CD14-positive monocyte (primary cell): ENCODE measurements at places on chromosomes 4 and X.

DNA sequence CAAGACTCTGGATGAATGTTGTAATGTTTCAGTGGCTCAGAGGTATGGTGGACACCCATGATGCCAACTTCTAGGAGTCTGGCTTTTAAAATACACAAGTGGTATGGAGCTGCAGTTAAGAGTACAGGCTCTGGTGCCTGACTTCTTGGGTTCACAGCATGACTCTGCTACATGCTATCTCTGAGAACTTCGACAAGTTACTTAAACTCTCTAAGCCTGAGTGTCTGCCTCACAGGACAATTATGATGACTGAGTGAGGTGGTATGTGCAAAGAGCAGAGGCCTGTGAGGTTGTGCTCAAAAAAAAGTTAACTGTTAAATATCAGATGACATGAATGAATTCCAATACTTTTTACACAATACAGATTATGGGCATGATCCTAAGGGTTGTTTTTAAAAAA lies 90.9 kb upstream of the SRD5A3 start:
- no peak for DNase-seq

- DNase-seq, result peak; percentile 46
Observed at GRCh38 chr4:162497564-162498167, 333.9 kb upstream of the FSTL5 start.

DNA sequence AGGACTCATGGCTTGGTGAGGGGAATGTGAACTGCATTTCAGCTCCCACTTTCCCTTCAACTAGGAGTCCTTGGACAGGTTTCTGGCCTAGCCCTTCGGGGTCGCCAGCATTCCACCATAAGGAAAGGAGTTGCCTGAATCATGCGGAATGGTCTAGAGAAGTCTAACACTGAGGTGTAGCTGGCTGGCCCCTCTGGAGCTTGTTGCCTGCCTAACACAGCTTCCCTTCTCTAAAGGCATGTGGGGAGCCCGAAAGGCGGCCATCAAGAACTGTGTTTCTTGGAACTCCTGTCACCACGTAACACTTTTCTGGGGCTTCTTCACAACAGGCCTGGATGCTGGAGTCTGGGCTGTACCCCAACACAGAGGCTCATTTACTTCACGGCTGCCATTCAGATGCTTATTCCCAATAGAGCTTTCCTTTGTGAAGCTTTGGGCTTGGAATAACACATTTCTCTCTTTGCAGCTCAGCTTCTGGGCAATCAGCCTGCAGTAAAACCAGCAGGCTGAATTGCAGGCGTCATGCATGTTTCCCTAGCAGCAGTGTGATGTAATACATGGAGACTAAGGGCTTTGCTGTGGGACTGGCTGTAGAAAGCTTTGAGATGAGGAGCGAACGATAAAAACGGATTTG lies 5.4 kb downstream of the GABRQ start:
- DNase-seq, result no peak

GRCh38 chr4:151432654-151433053 lies 23.7 kb downstream of the FHIP1A start:
- no peak for DNase-seq

DNA sequence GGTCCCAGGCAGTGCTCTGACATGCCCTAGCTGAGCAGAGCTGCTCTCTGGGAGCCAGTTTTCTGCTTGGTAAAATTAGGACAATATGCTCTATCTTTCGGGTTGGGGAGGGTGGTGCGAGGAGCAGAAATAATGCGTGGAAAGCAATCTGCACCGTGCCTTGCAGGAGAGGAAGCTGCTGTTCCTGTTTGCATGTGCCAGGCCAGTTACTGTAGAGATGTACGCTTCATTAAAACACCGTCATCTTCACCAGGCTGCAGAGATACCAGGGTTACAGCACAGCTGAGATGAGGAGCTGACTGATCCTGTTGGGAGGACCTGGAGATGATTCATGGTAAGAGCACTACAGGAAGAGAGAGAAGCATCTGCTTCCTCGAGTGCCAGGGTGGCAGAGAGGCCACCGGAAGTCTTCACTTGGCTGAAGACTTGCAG lies 29.5 kb upstream of the IRF2 start:
- peak; percentile 85 for DNase-seq

GRCh38 chr4:26015133-26015651 lies 101.2 kb downstream of the SMIM20 start:
- no peak for DNase-seq

GRCh38 chr4:147638365-147638764 lies 21.2 kb downstream of the TMEM184C start:
- DNase-seq, result no peak

GRCh38 chr4:189530848-189531247 lies 409.8 kb upstream of the FRG1 start:
- DNase-seq, result no peak

DNA sequence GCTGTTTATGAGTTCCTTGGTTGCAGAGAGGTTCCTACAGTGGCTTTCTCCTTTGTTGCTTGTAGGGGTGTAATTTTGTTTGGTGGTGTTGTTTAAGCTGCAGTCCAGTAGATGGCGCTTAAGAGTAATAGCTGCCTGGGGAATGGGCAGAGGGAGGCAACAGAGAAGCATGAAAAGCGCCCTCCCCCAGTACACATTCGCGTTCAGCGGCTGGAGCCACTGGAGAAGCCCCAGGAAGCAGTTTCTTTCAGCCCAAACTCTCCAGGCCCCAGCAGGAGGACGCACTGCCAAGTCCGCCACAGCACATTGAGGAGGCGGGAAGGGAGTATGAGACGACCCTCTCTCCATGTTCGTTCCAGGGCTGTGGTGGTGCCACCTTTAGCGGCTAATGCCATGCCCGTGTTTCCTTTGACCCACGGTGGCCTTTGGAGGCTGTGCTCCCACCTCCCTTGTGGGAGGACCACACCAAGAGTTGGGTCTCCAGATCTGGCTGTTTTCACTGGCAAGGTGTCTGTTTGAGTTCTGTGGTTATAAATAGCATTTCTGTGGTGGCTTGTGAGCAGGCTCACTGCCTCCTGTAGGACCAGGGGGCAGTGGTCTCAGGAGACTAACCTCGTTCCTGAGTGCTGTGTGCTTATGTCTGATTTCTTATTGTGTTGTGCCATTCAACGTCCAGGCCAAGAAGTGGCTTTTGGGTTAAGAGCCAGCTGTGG lies 252.3 kb downstream of the ARHGAP10 start:
- no peak for DNase-seq

- no peak for DNase-seq
Observed at GRCh38 chr4:188177997-188178675, 38.9 kb downstream of the TRIML1 start.

- no peak for DNase-seq
Observed at GRCh38 chrX:64202808-64203325, 2.6 kb downstream of the AMER1 start.

DNA sequence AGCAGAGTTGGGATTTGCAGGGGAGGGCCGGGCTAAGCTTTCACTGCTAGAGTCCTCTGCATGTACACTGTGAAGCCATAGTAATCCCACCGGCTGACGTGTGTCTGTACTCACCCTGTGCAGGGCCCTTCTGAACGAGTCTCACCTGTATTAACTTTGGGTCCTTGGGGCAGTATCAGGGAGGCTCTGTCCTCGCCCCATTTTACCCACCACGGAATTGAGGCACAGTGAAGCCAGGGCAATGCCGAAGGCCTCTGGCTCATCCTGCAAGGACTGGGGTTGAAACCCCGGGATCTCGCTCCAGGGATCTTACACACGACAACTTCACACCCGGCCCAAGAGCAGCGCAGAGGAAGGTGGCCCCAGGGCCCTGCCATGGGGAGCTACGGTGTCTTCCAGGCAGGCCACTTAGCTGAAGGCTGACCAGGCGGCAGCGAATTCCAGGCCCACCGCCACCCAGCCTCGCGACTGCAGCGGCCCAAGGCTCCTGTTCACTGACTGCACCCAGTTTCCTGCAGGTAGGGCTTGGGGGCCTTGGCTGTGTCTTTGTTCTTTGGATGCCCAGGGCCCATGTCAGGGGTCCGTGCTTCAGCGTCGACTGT lies 75.5 kb upstream of the ADRA2C start:
- DNase-seq, result no peak

DNA sequence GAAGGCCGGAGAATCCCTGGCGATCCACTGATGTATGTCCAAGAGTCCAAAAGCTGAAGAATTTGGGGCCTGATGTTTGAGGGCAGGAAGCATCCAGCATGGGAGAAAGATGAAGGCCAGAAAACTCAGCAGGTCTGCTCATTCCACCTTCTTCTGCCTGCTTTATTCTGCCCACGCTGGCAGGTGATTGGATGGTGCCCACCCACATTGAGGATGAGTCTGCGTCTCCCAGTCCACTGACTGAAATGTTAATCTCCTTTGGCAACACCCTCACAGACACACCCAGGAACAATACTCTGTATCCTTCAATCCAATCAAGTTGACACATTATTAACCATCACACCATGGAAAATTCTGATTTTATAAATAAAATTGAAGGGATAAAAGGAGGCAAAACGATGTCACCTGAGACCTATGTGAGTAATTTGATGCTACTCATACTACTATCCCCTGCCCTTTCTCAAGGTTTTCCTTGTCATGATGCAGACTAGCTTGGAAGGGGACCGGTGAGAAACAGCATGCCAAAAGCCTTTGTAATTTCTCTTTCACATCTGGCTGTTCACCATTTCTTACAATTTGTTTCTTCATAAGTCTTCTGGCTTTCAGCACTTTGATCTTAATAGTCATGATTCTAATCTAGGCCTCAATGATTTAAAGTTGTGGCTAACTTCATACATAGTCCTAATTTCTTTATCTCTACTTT lies 9.7 kb upstream of the PYURF start:
- no peak for DNase-seq
